ENCODE measurements at places on chromosomes 5 and 9.

DNA sequence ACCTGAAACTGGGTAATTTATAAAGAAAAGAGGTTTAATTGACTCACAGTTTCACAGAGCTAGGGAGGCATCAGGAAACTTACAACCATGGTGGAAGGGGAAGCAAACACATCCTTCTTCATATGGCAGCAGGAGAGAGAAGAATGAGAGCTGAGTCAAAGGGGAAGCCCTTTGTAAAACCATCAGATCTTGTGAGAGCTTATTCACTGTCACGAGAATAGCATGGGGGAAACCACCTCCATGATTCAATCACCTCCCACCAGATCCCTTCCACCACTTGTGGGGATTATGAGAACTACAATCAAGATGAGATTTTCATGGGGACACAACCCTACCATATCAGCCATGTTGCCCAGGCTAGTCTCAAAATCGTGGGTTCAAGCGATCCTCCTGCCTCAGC is 143.4 kb downstream of the FGF18 start:
- no peak for DNase-seq

GRCh38 chr5:66848749-66849641 is 252.8 kb downstream of the MAST4 start:
- DNase-seq: no peak

DNA sequence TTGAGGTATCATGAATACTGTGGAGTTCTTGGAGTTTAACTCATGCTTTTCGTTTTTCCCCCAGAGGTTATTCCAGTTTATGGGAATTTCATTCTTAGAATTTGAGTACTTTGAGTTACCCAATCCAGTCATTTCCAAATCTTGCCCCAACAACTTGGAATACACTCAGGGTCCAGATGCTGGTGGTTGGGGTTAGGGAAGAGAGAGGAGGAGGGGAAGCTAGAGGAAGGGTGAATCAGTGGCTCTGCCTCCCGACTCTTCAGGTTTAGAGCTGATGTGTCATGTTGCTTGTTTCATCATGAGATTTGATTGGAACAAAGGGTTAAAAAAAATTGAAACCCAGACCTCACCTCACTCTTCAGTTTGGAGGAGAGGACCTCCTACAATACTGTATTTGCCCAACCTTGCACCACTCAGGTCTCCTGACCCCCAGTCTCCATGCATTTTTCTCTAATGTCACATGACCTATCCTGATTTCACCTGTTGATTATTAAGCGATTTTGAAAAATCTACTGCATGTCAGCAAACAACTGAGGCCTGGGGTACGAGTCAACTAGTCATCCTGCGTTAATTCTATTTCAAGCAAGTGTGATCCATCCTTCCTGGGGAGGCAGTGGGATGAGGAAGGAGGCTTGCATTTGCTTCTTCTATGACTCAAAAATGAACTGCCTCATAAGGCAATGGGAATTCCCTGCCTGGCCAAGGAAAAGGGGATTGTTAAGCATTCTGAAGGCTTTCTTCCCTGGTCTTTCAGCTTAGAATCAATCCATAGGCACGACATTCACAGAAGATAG is 6.2 kb upstream of the SLC1A3 start:
- DNase-seq: no peak

GRCh38 chr5:178313316-178313715 is 80.7 kb upstream of the PHYKPL start:
- no peak for DNase-seq

GRCh38 chr9:113309204-113309813 is 6.1 kb upstream of the RNF183 start:
- DNase-seq: no peak
